ENCODE measurements at places on chromosomes 3 and 15. TPM values are rescaled to one million over a fixed set of nuclear protein-coding genes. Genes with fewer than 3 reads are reported as not detected.

DNA sequence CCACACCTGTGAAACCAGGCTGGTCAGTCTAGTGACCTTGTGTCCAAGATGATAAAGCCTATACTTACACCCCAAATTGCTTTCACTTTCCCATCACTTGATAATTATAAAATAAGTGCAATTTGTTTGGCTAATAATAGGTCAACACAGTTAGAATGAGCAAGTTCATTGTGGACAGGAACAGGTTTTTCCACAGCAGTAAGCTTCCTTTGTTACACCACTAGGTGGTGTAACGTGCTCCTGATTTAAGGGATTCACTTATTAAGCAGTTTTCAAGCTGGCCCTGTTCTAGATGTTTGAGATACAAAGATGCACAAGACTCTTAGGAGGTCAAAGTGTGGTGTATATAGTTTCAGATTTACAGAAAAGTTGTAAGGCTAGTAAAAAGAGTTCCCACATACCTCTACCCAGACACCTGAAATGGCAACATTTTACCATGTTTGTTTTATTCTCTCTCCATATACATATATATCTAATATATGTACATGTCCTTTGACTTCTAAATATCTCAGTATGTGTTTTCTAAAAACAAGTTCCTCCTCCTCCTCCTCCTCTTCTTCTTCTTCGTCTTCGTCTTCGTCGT, 6.8 kb upstream of the MFSD1 start:
- peak; percentile 51 for DNase-seq

DNA sequence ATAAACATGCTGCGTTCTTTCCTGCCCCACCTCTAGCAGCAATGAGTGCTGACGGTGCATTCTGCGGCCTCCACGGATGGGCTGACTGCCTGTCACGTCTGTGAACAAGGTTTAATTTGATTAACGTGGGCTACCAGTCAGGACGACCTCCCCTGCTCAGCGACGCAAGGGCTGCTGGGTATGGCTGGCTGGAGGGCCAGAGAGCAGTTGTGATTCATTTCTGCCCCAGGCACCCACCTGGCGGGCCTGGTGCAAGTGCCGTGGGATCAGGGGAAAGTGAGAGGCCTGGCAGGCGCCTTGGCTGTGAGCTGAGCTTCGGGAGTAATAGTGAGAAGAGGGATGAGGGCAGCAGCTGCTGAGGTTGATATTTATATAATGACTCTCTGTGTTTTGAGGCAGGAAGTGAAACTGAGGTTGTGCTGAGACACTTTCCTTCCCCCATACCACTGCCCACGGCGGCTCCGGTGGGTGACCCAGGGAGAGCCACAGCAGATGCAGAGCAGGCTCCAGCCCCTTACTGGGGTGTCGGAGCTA, 190.4 kb upstream of the BCL6 start:
- no peak for DNase-seq

GNAI2 gene
- 195 TPM for total RNA-seq

TRIM42 gene
- not detected for total RNA-seq

Data from fibroblast of the aortic adventitia (primary cell).